Karpas-422 (cell line): ENCODE measurements at places on chromosomes 3 and 15. TPM values are rescaled to one million over a fixed set of nuclear protein-coding genes. Genes with fewer than 3 reads are reported as not detected.

The PAQR5 gene
- not detected in 2 replicates for total RNA-seq

GRCh38 chr3:37902674-37903073, 41.0 kb downstream of the CTDSPL start:
- no peak overlapping the region for H3K4me3 ChIP-seq
- no peak for DNase-seq
- no peaks in the 10 kb centered on the region for H3K36me3 ChIP-seq
- H3K27ac ChIP-seq, result no peak overlapping the region
- no peaks in the 10 kb centered on the region for H3K27me3 ChIP-seq

The IGF2BP2 gene
- 0.18 and 0.67 TPM in 2 replicates for total RNA-seq

The THSD4 gene
- 0.11 TPM in 1 of 2 replicates, not detected in the other for total RNA-seq

GRCh38 chr15:70266412-70267121, 168.8 kb upstream of the TLE3 start:
- H3K27ac ChIP-seq, result no peak overlapping the region
- peaks cover 99% of the 10 kb centered on the region for H3K4me1 ChIP-seq
- H3K27me3 ChIP-seq, result no peaks in the 10 kb centered on the region
- no peaks in the 10 kb centered on the region for H3K36me3 ChIP-seq
- no peak overlapping the region for H3K4me3 ChIP-seq
- no peak for DNase-seq

DNA sequence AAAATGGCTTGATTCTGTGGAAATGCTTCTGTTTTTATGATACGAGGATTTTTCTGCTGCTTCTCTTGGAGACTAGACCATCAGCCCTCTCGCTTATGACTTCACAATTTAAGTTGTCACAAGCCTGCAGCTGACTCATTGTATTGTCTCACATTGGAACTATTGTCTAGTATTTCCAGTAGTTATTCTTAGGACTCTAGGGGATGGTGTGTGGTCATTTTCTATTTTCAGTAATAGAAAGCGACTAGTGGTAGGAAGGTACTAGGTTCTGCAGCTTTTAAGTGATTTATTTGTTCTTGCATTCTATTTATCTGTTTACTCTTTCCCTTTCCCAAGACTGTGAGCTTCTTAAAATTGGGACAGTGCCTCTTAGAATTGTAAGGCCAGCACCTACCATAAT, 66.3 kb upstream of the CRTC3 start:
- no peaks in the 10 kb centered on the region for H3K27me3 ChIP-seq
- H3K4me1 ChIP-seq, result no peaks in the 10 kb centered on the region
- no peak for DNase-seq
- H3K27ac ChIP-seq, result no peak overlapping the region
- peaks cover 16% of the 10 kb centered on the region; the same call in 1 of the 2 replicates for H3K36me3 ChIP-seq

The TSPAN3 gene
- total RNA-seq, result 163 and 205 TPM in 2 replicates

DNA sequence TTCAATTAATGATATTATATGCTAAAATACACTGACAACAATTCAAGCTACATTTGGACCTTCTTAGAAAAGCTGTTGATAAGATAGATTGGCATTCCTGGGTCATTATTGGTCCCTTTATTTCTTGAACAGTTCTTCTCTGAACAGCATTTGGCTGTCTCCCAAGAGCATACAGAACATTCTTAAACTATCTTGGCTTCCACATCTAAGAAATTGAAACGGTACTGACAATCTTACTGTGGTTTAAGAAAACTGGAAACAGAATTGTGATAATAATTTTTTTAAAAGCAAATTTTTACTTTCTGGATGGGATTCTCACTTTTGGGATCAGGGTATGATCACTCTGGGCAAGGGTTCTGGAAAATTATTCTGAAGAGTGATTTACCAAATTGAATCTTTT, 161.7 kb upstream of the ZNF385D start:
- H3K27me3 ChIP-seq, result no peaks in the 10 kb centered on the region
- no peak overlapping the region for H3K4me3 ChIP-seq
- no peaks in the 10 kb centered on the region for H3K36me3 ChIP-seq
- no peaks in the 10 kb centered on the region for H3K4me1 ChIP-seq
- H3K27ac ChIP-seq, result no peak overlapping the region

- H3K4me1 ChIP-seq, result no peaks in the 10 kb centered on the region
- no peak overlapping the region for H3K4me3 ChIP-seq
- H3K36me3 ChIP-seq, result no peaks in the 10 kb centered on the region
- DNase-seq, result no peak
- no peak overlapping the region for H3K27ac ChIP-seq
Measured at GRCh38 chr3:173354124-173354523, 43.4 kb upstream of the NLGN1 start.

DNA sequence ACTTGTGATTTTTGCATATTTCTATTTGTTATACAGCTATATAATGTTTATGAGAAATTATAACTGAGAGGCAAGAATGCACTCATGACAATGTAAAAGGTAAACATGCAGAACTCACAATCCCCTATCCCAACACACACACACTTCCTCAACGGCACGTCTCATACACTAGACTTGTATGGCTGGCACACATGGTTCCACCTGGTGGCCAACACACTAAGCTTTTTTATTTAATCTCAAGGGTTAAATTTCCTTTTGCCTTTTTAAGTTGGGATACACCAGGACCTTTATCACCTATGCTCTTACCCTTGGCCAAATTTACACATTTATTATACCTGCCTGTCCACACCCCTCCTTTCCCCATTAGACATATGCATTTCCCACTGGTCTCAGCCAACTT, 88.6 kb upstream of the PSMD6 start:
- no peak for DNase-seq
- H3K4me3 ChIP-seq, result no peak overlapping the region
- no peaks in the 10 kb centered on the region for H3K27me3 ChIP-seq
- H3K36me3 ChIP-seq, result no peaks in the 10 kb centered on the region
- H3K27ac ChIP-seq, result no peak overlapping the region
- H3K4me1 ChIP-seq, result no peaks in the 10 kb centered on the region

DNA sequence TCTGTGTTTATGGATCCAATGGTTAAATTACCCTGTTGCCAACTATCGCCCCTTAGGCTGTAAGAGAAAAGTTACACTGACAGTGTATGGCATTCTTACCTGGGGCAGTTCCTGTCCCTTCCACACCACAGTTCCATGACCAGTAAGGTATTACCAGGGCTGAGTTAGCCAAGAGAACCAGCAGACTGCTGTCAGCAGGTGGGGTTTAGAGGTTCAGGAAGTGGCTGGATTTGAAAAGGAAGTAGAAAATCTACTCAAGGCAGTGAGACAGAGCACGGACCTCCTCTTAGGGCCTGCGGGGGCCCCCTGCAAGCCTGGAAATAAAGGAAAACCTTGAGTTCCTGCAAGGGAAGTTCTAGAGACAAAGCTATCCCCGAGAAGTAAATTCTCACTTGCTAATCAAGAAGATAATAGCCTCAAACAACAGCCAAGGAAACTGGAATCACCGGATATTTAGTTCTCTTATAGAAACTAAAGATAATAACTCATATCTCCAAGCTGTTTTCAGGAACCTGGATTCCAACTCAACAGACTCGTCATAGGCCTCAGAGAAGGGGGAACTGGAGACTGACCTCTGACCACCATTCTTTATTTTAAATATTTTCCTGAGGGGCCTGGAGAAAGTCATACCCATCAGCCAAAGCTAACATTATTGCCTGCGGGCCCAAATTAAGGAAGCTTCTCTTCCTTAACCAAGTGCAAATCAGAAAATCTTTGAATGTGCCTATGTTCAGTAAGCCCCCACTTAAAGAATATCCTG, 161.7 kb downstream of the ANXA2 start:
- no peaks in the 10 kb centered on the region for H3K36me3 ChIP-seq
- DNase-seq, result no peak
- no peaks in the 10 kb centered on the region for H3K4me1 ChIP-seq
- H3K27ac ChIP-seq, result no peak overlapping the region
- H3K4me3 ChIP-seq, result no peak overlapping the region

DNA sequence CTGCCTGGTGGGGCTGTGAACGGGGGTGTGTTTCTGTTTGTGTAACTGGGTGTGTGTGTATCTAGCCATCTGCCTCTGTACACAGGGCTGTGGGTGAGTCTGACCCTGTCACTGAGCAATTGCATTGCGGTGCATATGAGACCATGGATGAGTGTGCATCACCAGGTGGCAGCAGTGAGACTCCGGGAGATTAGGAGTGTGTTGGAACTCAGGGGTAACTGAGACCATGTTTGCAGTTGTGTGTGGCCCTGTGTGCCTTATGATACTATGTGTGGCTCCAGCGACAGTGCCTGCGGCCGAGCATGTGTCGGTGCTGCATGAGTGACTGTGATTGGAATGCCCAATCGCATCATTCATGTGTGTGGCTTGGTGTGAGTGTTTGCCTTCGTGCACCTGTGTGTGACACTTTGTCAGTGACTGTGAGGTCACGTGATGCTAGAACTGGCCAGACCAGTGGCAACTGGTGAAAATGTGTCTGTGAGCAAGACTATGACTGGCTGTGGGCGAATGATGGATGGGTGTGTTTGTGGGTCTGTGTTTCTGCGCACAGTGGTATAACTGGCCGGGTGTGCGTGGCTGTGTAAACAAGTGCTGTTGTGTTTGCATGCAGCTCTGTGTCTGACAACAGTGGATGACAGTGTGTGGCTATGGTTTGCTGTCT, 14.0 kb downstream of the VILL start:
- DNase-seq, result peak; percentile 79
- H3K27me3 ChIP-seq, result no peaks in the 10 kb centered on the region
- no peaks in the 10 kb centered on the region for H3K4me1 ChIP-seq
- no peak overlapping the region for H3K4me3 ChIP-seq
- H3K36me3 ChIP-seq, result peaks cover 4% of the 10 kb centered on the region; the same call in 1 of the 2 replicates
- H3K27ac ChIP-seq, result no peak overlapping the region

DNA sequence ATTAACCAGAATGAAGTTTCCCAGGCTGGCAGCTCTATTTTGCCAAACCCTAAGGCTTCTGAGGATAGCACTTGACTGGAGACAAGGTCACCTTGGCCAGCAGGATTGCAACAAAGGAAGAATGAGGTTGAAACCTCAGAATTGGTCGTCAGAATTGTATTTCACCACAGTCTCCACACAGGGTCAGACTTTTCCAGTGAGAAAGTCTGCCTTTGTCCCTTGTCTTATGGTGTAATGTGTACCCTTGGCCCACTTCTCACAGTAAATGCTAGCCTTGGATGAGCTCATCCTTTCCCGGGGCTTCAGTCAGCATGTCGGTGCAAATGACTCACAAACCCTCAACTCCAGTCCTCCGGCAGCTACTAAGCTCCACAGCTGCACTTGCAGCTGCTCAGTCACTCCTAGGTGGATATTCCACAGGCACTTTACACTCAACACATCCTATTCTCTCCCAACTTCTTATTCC, 19.7 kb downstream of the SSR3 start:
- no peak overlapping the region for H3K27ac ChIP-seq
- no peaks in the 10 kb centered on the region for H3K4me1 ChIP-seq
- H3K27me3 ChIP-seq, result no peaks in the 10 kb centered on the region
- peak; percentile 57 for DNase-seq

The GLT8D1 gene
- total RNA-seq, result 34.7 and 52.0 TPM in 2 replicates

GRCh38 chr3:35617370-35617769, 22.0 kb upstream of the ARPP21 start:
- no peak overlapping the region for H3K27ac ChIP-seq
- H3K4me3 ChIP-seq, result no peak overlapping the region
- H3K36me3 ChIP-seq, result no peaks in the 10 kb centered on the region
- no peaks in the 10 kb centered on the region for H3K4me1 ChIP-seq
- H3K27me3 ChIP-seq, result no peaks in the 10 kb centered on the region
- no peak for DNase-seq

The ZBED2 gene
- not detected in 2 replicates for total RNA-seq

DNA sequence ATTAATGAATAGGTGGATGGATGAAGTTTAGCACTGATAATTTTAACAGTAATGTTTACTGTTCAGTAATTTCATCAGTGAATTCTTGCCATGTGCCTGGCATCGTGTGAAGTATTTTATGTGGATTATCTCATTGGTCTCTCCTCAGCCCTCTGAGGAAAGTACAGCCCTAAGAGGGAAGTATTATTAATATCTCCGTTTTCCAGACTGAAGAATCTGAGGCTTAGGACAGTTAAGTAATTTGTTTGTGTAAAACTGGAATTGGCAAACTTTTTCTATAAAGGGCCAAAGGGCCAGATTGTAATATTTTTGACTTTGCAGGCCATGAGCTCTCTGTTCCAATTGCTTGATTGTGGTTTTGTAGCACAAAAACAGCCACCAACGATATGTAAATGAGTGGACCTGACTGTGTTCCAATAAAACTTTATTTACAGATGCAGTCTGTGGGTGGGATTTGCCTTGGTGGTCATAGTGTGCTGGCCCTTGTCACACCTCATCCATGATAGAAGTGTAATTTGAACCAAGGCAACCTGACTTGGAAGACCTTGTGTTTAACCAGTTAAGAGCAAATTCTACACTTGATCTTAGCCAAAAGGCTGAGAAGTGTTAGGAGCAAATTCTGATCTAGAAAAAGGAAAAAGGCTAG, 255.3 kb downstream of the FEZF2 start:
- H3K4me1 ChIP-seq, result no peaks in the 10 kb centered on the region
- no peaks in the 10 kb centered on the region for H3K36me3 ChIP-seq
- no peak for DNase-seq
- no peaks in the 10 kb centered on the region for H3K27me3 ChIP-seq
- H3K27ac ChIP-seq, result no peak overlapping the region
- no peak overlapping the region for H3K4me3 ChIP-seq

GRCh38 chr15:86236356-86237110, 156.9 kb downstream of the AGBL1 start:
- no peak overlapping the region for H3K27ac ChIP-seq
- H3K4me1 ChIP-seq, result peaks cover 9% of the 10 kb centered on the region
- H3K27me3 ChIP-seq, result no peaks in the 10 kb centered on the region
- no peak overlapping the region for H3K4me3 ChIP-seq
- no peak for DNase-seq

- peak overlapping the region; percentile 89 for H3K4me3 ChIP-seq
- H3K36me3 ChIP-seq, result peaks cover 4% of the 10 kb centered on the region; the same call in 1 of the 2 replicates
- peak overlapping the region; percentile 31 for H3K27ac ChIP-seq
- no peak for DNase-seq
Measured at GRCh38 chr3:38164643-38164951, 740 bp upstream of the OXSR1 start.

DNA sequence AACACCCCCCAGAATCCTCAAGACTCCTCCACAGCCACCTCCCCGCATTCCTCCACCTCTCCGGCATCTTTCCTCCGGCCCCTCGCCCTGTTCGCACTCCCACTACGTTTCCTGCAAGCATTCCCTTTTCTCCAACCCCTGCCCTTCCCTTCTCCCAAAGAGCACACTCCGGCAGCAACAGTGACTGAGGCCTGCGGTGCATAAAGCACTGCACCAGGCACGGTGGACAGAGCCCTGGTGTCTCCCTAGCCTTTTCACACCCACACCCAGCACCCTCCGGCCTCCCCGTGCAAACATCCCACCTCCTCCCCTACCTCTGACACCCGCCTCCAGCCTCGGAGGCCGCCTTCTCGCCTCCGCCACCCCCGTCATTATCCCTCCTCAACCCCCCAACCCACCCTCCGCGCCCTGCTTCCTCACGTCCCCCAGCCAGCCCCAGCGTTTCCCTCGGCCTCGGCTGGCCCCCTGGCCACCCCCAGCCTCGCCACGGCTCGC, 577 bp downstream of the ZNF148 start:
- H3K4me3 ChIP-seq, result peak overlapping the region; percentile 97
- peaks cover 19% of the 10 kb centered on the region for H3K4me1 ChIP-seq
- DNase-seq, result peak; percentile 75
- peaks cover 4% of the 10 kb centered on the region; the same call in 1 of the 2 replicates for H3K36me3 ChIP-seq
